ENCODE measurements at places on chromosomes 7 and 10.

DNA sequence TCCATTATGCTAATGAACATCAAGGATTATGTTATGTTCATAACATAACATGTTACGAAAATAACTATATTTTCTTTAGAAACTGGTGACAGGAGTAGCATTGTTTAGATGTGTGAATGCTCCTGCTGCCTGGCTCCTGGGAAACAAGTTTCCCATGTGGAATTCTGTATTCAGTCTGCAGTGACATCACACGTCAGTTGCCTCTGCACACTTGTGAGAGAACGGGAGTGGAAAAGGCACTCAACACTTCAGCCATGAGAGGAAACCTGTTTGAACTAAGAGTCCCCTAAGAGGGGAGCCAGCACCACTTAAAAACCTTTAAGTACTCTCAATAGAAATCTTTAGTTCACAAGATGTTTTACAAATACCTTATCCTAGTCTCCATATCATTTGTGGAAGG, 140.3 kb upstream of the FAM20C start:
- no peak for DNase-seq

DNA sequence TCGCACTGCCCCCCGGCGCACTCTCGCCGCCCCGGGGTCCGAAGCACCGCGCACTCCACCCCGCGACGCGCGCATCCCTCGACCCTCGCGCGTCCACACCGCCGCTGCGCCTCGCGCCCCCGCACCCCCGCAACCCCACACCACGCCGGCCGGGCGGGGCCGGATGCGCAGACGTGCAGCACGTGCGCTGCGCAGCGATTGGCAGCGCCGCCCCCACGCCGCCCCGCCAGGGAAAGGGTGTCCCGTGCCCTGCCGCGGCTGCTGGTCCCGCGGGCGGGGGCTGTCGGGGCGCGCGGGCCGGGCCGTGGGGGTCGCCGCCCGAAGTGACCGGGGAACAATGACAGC, 53.7 kb upstream of the KDM7A start:
- DNase-seq: peak; percentile 76

- no peak for DNase-seq
These were observed 63.2 kb downstream of the NHLRC2 start for GRCh38 chr10:113917636-113918035.

- DNase-seq: no peak
These were observed 70.1 kb downstream of the ST7 start for GRCh38 chr7:117023325-117023854.

GRCh38 chr7:18835001-18835690, 282.3 kb downstream of the TWIST1 start:
- DNase-seq: no peak

DNA sequence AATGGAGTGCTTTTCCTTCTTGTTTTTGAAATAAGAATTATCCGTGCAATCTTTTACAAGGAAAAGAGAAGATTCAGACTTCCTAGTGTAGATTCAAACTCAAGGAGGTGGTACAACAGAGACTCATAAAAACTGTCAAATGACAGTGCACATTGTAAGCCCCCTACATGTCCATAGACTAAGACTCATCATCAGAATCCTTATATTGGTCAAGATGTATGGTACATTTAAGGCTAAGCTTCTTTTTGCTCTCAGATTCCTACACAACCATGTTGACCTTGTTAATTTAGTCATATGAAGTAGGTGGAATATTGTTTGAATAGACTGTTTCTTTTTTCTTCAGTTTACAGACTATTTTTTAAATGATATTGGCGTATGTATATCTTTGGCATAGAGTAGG, 11.6 kb downstream of the CD36 start:
- DNase-seq: no peak

GRCh38 chr7:7330997-7331396, 148.7 kb downstream of the C1GALT1 start:
- DNase-seq: no peak

DNA sequence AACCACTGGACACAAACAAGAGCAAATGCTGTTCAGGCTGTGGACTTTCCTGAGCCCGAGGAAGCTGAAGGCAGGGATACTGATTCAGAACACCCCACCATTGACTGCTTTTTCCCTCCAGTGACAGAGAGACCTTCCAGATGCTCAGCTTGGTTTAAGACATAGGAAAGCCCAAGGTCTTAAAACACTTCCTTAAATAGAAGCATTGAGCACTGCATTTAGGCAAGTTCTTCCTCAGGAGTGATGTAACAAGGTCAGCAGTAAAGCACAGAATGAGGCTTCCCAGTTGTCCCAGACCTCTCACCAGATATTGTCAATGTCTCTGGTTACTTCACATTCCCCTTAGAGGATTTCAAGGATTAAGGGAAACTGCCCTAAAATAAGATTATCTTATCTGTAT, 19.6 kb upstream of the CDCA7L start:
- DNase-seq: no peak

GRCh38 chr7:50661345-50662040, 96.3 kb upstream of the DDC start:
- peak; percentile 32 for DNase-seq

GRCh38 chr10:30630571-30630970, 1.0 kb upstream of the LYZL2 start:
- DNase-seq: no peak
